ENCODE measurements at places on chromosomes 5 and 9.
A peak's percentile ranks its signal among the peaks of the same experiment; 100 is the strongest.

- DNase-seq = no peak
These were observed 90.4 kb upstream of the KLF9 start for GRCh38 chr9:70504834-70505233.

DNA sequence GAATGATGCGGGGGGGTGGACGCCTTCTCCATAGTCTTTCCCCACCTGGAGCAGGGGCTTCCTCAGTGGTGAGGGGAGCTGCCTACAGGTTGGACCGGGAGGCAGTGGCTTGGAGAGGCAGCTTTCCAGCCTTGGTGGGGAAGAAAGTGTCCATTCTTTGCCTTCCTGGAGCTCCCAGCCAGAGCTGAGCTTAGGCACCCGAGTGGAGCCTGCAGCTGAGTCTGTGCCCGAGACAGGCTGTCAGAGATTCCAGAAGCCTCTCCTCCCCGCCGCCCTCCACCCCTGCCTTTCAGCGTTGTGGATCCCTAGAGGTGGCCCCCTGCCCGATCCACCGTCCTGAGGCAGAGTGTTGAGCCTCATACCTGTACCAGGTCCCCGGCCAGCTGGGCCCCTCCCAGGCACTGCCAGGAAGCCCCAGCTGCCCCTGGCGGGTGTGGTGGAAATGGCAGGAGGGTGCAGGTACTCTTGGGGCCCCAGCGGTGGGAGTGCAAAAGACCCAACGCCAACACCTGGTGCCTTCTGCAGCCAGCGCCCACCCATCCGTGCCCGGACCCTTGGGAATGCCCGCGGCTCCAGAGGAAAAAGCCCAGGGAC, 112.0 kb downstream of the RXRA start:
- DNase-seq = no peak

- DNase-seq = no peak
These were observed 60.7 kb downstream of the APTX start for GRCh38 chr9:32940740-32941139.

GRCh38 chr5:128662997-128663396, 125.0 kb upstream of the FBN2 start:
- DNase-seq = no peak

- DNase-seq = no peak
These were observed 116.7 kb downstream of the WDR70 start for GRCh38 chr5:37495668-37496347.

GRCh38 chr9:128005923-128006322, 25.1 kb upstream of the EEIG1 start:
- peak; percentile 31 for DNase-seq

DNA sequence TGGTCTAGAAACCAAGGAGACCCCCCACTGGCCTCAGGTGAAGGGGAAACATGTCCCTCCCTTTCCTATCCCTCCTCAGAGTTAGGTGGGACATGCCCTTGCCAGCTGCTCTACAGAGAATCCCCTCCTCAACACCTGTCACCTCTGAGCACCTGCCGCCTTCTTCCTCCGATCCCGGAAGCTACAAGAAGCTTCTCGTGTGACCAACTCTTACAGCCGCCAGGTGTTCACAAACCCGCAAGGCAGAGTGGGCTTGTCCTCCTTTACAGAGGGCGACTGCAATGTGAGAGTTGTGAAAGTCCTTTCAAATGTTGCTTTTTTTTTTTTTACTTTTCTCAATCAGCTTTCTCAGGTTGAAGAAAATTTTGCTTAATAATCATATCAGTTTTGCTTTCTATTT, 3.7 kb upstream of the ICE1 start:
- no peak for DNase-seq
